ENCODE measurements at places on chromosomes 3 and 15.

- no peak for DNase-seq
These were observed 452.0 kb downstream of the GABRG3 start for GRCh38 chr15:27422997-27423396.

- no peak for DNase-seq
These were observed 198.7 kb downstream of the NTRK3 start for GRCh38 chr15:88057836-88058235.

DNA sequence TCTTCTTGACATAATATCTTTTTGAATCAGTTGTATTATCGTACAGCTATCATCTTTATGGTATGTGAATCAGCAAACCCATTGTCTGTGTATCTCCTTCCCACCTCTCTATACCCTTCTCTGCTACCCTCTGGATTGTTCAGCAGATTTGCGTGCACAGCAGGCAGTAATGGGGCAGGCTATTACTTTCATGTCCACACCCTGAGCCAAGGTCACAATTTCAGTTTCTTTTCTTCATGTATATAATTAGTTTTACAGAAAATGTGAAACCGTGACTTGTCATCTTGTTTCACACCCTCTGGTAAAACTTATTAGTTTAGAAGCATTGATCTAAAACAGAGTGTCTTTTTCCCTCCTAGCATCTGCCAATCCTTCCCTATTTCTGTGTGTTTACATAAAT lies 770.4 kb upstream of the SEMA6D start:
- no peak for DNase-seq

DNA sequence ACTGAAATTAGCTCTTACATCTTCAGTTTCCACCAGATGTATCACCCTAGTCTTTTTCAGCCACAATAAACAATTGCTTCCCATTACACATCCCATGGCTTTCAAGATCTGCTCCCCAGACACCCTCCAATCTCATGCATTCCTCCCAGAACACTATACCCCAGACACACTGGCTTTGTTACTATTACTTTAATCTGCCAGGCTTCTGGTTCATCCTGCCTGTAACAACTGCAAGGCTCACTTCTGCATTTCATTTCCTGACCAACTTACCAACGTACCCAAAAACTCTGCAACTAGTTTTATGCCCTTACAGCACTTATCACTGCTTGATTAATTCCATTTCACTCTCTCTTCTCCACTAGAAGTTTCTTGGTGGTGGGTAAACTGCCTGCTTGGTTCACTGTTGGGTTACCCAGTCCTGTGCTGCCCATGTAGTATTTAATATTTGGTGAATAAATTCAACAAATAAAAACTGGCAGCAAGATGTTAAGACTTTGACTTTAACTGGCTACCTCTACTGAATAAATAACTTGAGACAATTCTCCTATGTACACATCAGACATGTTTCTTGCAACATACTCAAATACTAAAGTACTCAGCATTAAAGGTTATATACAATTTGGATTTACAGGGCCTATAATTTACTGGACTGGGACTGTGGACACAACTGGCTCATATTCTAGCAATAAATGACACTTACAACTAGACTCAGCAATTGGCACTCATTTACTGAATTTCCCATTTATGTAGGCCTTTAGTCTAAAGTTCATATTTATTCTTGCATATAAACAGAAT lies 2.7 kb downstream of the RPL22L1 start:
- no peak for DNase-seq

- no peak for DNase-seq
These were observed 54.2 kb upstream of the RPL32 start for GRCh38 chr3:12895391-12896062.

DNA sequence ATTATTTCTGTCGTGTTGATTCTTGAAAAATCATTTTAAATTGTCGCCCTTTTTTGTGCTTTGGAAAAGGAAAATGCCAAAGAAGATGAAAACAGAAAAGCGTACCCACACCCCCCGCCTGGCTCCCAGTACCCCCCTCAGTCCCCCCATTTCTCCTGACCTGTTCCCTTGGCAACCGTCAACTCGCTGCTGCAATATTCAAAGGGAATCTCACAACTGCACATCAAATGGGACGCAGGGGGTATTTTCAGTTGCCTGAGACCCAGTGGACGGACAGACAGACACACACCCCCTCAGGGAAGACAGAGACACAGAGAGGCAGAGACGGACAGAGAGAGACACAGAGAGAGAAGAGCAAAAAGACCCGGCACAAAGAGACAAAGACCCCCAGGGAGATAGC lies 83.5 kb upstream of the PRR20G start:
- DNase-seq: no peak

DNA sequence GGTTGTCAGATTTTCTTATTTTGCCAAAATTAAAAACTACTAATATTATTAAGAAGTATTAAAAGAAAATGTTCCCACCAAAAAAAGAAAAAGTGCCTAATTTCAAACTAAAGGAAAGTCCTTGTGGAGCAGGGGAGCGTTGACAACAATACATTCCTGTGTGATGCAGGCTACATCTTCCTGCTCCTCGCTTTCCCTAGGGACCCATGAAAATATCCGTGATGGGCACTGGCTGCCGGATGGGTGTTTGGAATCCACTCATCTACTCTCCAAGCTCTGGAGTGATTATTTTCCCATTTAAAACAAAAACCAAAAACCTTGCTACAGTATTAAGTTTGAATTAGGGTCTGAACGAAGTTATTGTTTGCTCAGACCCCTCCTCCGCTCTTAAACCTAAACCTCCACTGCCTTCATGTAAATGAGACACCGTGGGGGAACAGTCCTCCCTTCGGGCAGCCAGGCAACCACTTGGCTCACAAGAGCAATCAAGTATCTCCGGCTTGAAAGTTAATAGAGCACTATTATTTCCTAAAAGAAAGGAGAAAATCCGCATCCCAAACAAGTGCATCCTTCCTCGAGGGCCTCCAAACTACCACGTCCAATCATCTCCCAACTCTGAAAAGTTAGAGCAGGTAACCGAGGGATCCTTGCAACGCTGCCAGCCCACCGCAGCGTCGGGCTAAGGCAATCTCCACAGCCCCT lies 1.5 kb downstream of the ITGB5 start:
- no peak for DNase-seq

DNA sequence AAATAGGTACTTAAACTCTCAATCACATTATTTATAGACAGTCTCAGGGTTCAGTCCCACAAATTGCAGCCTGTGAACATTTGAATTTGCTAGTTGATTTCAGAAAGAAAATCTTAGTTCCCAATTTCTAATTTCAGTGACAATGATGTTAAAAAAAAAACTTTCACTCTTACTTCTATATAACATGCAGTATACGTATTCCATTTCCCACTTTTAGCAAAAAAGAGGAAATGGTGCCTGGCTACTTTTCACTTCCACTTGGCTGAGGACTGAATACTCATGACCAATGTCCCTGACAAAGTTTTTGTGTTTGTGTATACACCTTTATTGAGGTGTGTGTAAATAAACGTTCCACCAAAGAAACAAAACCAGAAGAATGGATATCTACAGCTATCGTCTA lies 32.1 kb upstream of the XCR1 start:
- DNase-seq: no peak

GRCh38 chr15:50542887-50543210 lies 3.6 kb downstream of the USP50 start:
- no peak for DNase-seq

DNA sequence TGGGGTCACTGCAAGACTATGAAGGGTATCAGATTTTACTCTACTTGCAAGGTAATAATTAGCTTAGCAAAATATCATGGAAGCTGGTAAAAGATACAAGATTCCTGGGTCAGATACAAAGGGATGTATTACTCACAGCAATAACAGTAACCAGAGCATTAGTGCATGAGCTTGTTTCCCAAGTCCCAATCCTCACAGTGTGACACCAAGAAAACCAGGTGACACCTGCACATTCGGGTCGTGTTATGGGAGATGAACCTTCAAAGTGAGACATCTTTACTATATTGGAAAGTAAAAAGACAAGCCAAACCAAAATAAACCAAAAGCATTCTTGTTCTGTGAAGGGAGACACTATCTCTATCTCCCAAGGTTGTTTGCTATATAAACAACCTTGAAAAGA lies 528.7 kb upstream of the TGFBR2 start:
- DNase-seq: no peak

DNA sequence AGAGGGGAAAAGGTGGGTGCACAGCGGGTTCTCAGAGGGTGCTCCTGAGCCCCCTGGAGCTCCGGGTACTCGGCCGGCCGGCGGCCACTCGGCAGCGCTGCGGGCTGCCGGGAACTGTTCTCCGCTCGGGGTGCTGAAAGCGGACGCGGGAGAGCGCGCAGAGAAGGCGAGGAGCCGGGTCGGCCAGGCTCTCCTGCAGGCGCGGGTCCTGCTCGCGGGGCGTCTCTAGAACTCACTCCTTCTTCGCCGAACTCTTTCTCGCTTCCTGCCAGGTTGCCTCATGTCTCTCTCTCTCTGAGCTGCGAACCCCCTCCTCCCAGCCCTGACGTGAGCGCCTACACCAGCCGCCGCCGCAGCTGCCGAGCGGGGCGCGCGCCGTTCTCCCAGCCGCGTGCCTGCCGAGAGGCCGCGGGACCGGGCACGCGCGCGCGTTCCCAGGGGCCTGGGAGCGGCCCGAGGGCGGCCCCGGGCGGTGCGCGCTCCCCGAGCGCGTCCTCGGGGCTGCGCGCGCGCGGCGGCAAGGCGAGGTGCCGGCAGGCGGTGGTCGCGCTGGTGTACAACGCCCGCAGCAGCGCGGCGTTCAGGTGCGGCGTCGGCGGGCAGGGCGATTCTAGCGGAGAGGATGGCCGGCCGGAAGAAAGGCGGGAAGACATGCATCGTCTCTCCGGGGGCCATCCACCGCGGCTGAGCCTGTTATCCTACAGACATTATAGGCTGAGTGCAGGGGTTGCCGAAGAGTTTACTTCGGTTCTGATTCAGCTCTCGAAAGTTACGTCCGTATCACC lies at the start of gene PEX5L:
PEX5L (minus strand) TSS at position 267 of the 785 bp plus-strand sequence. CDS start 338 bp downstream, outside the sequence.
- DNase-seq: peak; percentile 91

- no peak for DNase-seq
These were observed 21.7 kb downstream of the SSR3 start for GRCh38 chr3:156533205-156533604.

DNA sequence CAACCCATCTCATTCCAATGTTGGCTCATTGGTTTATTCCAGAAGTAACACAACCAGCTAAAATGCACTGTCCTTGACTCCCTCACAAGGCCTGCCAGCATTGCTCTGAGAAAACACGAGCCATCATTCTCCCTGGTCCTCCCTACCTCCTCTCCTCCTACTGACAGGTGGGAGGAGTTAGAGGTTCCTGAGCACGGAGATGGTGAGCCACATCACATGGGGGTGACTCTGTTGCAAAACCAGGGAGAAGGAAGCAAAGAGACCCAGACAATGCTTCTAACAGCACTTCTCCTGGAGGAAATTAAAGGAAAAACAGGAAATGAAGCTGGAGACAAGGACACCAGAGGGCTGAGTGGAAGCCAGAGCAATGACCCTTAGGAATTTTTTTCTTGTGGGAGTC lies 667.4 kb downstream of the NTRK3 start:
- no peak for DNase-seq

DNA sequence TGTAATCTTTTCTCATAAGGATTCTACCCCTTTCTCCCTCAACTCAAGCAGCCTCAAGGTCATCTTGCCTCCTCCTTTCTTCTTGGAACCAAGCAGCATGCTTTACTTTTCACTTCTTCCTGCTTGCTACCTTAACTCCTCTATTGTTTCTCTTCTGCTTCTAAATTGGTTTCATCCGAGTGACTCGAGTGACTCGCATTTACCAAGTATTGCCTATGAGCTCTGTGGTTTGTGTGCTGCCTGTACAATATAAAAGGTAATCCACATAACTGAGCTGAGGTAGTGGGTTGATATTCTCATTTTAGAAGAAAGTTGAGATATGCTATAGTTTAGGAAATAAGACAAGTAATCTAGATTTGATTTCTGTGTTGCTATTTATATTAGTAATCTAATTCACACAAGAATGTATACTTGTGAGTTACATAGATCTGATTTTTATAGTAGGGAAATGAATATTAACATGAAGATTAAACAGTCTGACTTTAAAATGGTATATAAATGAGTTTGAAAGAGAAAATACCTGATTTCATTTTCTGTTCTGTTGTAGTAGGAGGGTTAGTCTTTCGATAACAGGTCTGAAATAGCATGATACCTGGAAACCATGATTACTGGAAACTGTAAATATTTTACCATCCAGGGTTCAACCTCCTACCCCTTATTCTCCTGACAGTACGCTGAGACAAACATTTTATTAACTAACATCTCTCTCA lies 5.5 kb downstream of the HHLA2 start:
- DNase-seq: no peak

DNA sequence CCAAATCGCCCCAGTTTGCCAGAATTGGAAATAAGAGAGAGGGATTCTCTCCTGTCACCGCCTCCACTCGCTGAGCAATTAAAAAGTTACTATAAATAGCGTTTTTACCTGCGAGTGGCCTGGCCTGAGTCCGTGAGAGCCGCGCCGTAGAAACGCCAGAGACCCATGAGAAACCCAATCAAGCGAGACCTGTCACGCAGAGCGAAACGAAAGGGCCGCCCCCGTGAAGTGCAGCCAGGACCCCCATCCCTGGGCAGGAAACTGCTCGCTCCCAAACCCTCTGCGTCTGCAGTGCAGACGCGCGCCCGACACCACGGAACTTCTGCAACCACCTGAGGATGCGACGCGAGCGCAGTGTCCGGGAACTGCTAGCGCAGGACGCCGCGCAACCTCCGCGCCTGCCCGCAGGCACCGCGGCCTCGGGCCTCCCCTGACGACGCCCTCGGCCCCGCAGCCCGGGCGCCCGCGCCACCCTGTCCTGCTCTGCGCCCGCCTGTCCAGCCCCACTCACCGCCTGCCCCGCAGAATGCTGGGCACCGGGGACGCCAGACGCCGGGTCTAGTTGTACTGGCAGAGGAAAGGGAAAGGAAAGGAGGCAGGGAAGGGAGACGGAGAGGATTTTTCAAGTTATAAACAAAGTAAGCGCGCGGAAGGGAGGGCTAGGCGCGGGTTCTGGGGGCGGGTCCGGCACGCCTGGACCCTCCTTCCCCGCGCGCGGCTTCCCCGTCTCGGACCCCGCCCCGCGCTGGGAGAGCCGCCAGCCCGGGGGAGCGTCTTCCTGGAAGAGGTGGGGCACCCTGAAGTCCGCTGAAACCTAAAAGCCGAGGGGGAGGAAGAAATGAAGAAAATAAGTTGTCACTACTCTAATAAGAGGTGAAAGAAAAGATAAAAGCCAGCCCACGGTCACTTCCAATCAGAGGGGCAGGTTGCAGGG lies at the start of gene PLSCR4:
PLSCR4 (minus strand) TSS at position 657 of the 934 bp plus-strand sequence. CDS start 29,034 bp downstream, outside the sequence.
- DNase-seq: peak; percentile 65
